ENCODE measurements at places on chromosomes 5 and 9. TPM values are rescaled to one million over a fixed set of nuclear protein-coding genes. Genes with fewer than 3 reads are reported as not detected.

The FOXI1 gene
- total RNA-seq, result not detected

The PTPA gene
- total RNA-seq, result 0.63 TPM

The CCNO gene
- 7.1 TPM for total RNA-seq

The SLC9A3 gene
- 1.3 TPM for total RNA-seq

The SPINK6 gene
- total RNA-seq, result not detected

The MARCOL gene
- not detected for total RNA-seq

The SNCAIP gene
- total RNA-seq, result 8.2 TPM

The LSM11 gene
- 9.0 TPM for total RNA-seq

The PCA3 gene
- not detected for total RNA-seq

- no peak for DNase-seq
These were observed 106.1 kb upstream of the OSMR start for GRCh38 chr5:38739705-38740045.

- DNase-seq, result no peak
These were observed 269.0 kb downstream of the GADD45G start for GRCh38 chr9:89873801-89874200.

GRCh38 chr9:1053282-1053621 lies 3.1 kb downstream of the DMRT2 start:
- DNase-seq, result no peak

DNA sequence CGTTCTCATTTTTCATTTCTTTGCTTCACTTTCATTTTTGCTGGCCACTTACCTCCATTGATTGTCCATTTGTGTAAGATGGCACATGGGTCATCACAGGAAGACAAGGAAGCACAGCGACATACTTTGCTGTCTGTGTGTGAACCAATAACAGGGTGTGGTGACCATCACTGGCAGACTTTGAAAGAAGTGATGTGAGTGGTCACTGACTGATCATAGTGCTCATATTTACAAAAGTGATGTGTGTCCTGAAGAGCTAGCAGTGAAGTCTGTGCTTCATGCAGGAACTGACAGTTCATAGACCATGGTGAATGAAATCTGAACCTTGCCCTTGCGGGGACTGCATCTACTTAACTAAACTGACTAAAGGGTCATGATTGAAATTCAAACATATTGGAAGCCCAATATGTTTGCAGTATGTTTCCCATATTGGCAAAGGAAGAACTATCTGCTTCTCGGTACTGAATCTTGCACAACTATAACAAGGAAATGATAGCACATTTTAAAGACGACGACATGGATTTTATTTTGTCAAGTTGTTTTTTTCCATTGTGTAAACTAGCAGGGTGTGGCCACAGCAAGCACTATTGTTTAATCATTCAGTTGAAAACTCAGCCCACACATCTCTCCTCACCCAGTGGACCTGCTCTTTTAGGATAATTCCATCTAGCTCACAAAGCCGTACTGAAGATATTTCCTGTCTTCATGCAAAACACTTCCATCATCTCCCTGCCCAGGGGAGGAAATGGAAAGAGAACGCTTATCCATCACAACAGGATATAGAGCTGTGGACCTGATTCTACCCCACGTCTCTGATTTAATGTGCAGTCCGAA lies 232.0 kb upstream of the ANKRD55 start:
- DNase-seq, result no peak

DNA sequence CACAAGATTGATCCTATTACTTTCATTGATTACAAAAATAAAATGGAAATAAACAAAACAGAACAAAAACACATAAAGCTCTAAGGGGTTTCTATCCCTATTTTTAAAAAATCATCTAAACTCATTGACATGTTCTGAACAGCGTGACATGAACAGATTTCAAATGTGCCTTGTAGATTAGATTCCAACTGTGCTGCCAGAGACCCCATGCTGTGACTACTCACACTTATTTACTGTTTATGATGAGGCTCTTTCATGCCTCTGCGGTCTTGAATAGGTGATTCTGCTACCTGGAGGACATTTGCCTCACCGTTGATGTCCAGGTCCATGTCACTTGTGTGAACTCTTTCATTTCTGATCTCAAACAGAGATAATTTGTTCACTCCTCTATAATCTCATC lies 990.2 kb downstream of the CDH12 start:
- DNase-seq, result no peak

DNA sequence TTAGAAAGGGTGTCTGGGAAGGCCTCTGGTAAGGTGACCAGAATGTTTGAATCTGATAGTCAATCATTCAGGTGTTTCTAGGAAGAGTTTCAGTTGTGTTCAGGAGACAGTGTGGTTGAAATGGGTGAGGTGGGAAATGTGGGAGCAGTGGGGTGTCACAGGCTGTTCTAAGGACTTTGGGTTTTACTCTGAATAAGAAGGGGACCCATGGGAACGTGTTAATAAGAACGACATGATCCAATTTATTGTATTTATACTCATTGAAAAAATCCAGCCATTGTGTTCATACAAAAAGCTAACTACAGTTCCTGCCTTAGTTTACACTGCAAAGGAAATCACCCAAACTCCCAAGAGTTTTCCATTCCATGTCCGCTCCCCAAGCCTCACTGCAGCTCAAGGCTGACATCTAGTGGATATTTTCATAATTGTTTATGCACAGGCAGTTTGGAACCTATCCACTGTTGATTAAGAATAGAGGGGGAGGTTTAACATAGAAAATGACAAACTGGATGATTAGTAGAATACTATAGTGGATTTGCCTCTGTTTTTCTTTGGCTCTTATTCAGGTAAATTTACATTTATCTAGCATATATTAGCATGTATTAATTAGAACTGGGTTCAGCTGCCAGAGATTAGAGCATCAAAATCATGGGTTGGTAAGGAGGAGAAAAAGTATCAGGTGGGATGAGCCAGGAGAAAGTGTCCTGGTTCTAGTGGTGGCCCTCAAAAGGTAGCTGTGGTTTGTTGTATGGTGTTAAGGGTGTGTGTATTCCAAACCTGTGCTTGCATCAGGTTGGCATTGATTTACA lies 17.7 kb downstream of the CAVIN4 start:
- DNase-seq, result peak; percentile 64

- DNase-seq, result peak; percentile 17
These were observed 212.0 kb upstream of the KIF2A start for GRCh38 chr5:62093976-62094375.

DNA sequence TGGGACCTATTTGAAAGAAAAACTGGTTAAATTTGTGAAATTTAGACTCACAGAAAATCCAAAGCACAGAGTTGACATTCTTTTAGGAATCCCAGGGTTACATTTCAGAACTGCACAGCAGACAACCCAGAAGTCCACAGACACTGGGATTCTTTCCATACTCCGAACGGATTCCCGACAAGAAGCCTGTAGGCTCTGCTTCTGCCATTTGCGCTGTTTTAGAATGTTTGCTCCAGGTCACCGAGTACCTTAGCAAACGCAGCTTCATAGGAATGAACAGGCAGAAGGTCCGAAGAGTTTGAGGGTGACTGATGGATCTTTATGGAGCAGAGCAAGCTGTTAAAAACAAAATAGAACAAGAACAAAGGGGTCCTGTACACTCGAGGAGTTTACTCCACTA lies 84.5 kb upstream of the NFIB start:
- DNase-seq, result no peak
